ENCODE measurements at places on chromosomes 11 and 22.

DNA sequence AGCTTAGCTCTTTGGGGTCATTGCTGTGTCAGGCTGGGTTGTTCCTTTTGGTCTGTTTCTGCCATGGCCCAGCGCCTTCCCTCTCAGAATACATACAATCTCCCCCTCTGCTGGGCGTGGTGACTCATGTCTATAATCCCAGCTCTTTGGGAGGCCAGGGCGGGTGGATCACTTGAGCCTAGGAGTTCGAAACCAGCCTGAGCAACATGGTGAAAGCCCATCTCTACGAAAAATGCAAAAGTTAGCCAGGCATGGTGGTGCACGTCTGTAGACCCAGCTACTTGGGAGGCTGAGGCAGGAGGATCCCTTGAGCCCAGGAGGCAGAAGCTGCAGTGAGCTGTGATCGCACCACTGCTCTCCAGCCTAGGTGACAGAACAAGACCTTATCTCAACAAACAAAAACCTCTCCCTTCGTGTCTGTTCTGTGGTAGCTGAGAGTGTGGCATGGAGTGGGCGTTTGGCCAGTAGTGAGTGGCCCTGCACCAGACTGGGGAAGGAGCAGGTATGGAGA is 46.7 kb upstream of the RAB1B start:
- DNase-seq = no peak

GRCh38 chr11:8292351-8292750 is 28.7 kb upstream of the LMO1 start:
- no peak for DNase-seq

DNA sequence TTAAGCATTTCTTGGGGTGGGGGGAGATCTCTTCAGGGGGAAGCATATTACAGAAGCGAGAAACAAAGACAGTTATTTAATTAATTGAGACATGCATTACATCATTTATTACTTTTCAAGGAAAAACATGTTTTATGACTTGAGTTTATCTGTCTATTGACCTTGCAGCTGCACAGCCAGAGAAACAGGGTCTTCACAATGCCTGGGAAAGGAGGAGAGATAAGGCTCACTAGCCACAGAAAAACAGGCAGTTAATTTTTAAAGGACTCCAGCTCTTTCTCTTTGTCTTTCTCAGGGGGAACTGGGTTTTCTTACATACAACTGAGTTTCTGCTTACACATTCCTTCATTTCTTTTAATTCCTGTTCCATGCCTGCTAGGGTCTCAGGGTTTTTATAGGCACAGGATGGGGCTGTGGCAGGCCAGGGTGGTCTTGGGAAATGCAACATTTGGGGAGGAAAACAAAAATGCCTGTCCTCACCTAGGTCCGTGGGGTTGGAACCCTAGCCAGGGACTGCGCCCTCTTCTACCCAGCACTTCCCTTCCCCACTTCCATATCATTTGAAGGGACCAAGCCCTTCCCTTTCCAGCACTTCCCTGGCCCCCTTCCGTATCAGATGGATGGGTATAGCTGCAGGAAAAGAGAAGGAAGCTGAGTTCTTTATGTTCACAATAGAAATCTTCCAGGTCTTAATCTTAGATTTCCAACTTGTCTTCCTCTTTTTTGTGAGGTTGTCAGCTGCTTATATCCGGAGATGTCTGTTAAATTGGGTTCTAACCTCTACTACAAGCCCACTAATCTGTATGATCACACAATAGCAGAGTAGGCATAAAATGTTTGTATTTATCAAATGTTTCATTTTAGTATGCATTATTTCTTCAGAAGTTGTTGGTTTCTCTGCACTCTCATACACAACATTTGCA is 38.3 kb downstream of the BIRC2 start:
- no peak for DNase-seq

DNA sequence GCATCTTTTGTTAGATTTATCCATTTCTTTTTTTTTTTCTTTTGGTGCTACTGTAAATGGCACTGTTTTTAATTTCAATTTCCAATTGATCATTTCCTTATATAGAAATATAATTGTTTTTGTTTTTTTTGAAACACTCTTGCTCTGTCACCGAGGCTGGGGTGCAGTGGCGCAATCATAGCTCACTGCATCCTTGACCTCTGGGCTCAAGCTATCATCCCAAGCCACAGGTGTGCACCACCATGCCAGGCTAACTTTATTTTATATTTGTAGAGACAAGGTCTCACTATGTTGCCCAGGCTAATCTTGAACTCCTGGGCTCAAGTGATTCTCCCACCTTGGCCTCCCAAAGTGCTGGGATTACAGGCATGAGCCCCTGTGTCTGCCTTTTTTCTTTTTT is 16.4 kb downstream of the FRMD8 start:
- DNase-seq = no peak

- DNase-seq = no peak
These were observed 3.2 kb upstream of the NEAT1 start for GRCh38 chr11:65419460-65419771.

- no peak for DNase-seq
These were observed 14.4 kb upstream of the DEPDC7 start for GRCh38 chr11:33001281-33001680.

DNA sequence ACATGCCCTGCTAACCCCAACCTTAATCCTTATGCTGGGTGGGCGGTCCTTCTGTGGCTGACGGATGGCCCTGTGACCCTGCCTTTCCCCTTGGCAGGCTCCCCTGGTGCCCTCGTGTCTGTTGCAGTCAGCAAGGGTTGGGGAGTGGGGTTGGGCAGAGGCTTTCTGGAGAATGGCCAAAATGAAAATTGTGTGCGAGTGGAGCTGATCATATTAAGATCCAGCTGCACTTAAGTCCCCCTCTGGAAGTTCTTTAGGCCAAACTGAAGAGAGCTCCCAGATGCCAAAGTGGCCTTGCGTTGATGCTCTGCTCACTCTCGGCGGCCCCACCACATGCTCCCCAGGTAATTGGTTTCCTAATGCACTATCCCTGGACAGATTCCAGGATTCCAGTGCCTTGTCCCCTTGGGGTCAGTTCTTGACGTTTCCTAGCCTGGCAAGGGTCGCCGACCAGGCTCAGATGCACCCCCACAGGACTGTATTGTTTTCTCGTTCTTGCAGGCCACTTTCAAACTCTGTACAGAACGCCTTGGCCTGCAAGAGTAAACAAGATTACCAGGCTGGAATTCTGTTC is 16.4 kb upstream of the C11orf96 start:
- no peak for DNase-seq

GRCh38 chr11:6637871-6638270 is 17.7 kb downstream of the DCHS1 start:
- no peak for DNase-seq

- no peak for DNase-seq
These were observed 94.8 kb upstream of the FAT3 start for GRCh38 chr11:92129811-92130210.

DNA sequence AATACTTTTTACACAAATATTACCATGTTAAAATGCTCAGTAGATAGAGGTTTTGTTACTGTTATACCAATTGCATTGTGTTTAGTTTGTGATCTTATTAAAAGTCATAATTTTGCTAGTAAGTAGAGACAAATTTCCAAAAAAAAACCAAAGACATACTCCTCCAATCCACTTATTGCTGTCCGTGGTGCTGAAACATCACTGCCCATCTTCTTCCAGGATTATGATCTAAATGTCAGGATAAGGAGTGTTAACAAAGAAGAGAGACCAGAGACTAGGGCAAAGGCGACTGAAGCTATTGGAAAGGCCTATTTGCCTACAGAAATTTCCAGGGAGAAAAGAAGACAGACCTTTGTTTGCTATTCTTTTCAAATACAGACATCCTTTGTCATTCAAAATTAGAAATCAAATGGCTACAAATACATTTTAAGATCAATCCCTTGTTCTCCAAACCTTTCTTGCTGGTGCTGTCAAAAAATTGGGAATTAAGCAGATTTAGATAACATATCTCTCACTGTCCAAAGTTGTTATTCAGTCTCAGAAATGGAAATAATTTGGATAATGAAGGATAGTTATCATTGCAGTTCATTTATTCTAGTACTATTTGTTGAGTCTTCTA is 199.7 kb downstream of the C11orf91 start:
- DNase-seq = no peak

DNA sequence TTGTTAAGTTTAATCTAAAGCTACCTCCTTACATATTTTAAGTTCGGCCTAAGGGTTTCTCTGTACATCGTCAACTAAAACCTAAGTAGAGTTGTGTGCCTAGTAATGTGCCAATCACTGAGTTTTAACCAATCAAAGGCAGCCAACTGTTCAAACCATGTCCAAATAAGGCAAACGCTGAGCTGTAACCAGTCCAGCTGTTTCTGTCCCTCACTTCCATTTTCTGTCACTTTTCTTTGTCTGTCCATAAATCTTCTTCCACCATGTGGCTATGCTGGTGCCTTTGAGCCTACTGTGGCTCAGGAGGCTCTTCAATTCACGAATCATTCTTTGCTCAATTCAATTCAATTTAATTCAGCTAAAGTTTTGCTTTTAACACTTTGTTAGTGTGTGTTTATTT is 13.9 kb upstream of the ATXN10 start:
- DNase-seq = no peak

DNA sequence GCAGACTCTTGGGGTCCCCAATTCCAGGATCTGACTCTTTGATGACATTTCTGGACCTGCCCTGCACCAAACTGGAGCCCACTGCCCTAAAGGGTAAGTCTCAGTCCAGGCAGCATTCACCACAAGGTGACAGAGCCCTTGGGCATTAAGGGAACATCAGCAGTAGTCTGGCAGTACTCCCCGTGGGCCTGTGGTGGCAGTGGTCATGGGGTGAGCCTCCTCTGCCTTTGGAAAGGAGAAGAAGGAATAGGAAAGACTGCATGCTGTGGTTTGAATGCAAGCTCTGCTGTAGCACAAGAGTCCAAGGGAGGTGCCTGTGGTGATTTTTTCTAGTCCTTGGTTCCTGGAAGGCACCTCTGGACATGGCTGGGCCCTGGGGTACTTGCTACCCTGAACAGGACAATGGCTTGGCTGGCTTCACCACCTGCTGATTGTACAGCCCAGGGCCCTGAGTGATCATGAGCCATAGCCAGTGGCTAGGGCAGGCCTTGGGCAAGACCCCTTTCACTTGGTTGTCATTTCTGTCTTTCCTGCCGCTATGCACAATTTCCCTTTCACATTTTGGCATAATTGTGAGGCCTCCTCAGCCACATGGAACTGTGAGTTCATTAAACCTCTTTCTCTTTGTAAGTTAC is 160.7 kb upstream of the GRIA4 start:
- no peak for DNase-seq

- DNase-seq = no peak
These were observed 6.9 kb downstream of the EHD1 start for GRCh38 chr11:64871492-64871891.

DNA sequence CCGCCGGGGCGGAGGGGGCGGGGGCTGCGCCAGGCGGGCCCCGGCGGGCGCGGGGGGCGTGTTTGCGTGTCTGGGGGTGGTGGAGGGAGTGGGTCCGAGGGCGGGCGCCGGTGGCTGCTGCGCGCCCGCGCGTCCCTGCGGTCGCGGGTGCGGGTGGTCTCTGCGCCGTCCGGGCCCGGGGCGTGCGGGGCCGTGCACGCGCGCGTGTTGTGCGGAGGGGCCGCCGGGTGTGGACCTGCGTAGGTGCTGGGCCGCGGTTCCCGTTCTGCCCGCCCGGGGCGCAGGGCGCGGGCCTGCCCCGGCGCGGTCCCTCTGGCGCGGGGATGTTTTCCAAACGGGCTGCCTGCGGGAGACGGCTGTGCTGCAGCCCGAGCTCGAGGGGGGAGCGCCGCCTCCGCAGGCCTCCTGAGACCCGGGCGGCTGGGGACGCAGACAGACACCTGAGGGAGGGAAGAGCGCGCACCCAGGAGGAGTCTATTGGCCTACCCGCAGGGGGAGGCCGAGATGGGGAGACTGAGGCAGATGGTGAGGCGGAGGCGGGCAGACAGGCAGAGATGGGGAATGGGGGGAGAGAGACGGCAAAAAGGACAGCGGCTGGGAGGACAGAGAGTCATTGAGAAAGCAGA is 442 bp downstream of the PELI3 start:
- DNase-seq = no peak

- DNase-seq = no peak
These were observed 8.5 kb downstream of the PAX6 start for GRCh38 chr11:31802609-31802989.

DNA sequence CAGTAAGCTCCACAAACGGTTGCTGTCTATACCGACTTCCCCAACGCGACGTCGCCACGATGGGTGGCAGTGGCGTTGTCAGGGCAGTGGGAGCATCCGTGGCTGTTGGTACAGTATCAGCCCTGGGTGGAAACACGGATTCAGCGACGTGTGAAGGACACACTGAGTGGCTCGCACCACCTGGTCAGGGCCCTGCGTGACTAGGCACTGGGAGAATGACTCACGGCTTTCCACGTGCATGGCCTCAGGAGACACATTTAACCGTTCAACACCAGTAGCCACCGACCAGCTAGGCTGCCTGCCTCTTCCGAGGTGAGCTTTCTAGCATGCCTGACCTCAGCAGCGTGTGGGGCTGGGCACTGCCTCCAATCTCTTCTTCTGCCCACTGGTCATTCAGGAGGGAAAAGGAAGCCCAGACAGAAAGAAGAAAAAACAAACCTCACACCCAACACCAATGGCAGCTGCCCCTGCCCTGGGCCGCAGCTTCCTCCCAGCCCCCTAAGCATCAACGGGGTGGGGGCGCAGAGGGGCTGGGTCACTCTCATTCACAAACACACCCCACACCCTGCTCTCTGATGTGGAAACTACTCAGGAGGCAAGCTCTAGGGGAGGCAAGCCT is 59.0 kb downstream of the MYH9 start:
- DNase-seq = no peak

GRCh38 chr11:90218606-90219005 is 4.2 kb downstream of the CHORDC1 start:
- no peak for DNase-seq

DNA sequence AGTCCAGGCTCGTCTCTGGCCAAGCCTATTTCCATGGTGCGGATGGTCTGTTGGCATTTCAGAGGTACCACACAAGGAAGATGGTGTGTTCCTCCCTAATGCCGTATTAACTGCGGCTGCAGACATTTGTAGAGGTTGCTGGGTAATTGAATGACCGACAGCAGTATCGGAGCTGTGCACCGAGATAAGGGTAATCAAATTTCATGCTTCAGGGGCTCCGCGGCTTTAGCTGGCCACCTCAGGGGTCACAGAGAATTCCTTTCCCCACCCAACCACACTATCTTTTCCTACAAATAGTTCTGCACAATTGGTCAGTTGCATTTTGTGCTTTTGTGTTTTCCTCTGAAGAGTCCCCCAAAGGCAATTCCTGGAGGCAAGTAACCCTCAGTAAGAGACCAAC is 297.4 kb downstream of the OPCML start:
- no peak for DNase-seq

DNA sequence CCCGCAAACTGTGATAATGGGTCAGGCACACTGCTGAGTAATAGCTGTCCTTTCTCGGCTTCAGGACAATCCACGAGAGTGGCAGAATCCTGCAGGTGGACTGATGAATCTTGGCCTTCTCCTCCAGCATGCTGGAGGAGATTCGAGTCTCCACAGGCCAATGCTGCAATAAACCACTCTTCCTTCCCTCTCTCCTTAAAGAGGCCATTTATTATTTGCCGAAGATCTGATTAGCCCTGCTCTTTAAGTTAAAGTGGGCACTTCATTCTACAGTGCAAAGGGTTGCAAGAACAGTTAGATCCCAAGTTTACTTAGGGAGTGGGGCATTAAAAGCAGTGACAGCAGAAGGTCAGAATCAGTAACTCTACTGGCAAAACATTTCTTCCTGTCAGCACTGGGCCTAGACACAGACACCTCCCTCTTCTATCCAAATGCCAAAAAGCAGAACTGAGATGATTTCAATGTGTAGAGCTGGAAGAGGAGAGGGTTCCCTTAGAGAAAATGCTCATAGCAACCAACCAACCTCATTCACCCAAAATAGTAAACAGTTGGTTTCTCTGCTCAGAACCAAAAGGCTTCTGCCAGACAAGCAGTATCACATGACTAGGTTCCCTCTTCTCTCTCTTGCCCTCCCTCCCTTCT is 121.7 kb downstream of the SGSM3 start:
- no peak for DNase-seq

- DNase-seq = no peak
These were observed 3.7 kb downstream of the RAC2 start for GRCh38 chr22:37240240-37240940.
